ENCODE measurements at places on chromosomes 2 and 18.

DNA sequence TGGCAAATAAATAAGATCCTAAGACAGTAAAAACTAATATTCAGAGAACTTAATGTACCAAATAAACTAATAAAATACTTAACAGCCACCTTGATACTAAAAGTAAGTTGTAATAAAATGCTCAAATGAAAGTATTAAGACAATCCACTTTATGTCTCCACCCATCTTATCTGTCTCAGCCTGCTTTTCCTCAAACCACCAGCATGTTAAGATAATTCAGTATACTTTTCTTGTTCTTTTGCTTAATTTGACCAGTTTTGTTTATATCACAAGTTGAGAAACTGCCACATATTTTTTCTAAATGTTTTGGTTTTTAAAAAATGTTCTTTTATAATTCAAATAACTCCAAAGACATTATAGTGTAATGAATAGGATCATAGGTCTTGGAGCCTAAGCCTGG is 142.0 kb downstream of the MBD5 start:
- no peak for DNase-seq

GRCh38 chr2:172821370-172822338 is 86.0 kb downstream of the RAPGEF4 start:
- no peak for DNase-seq

- peak; percentile 59 for DNase-seq
These were observed 175.1 kb downstream of the GALNT1 start for GRCh38 chr18:35756506-35757117.

GRCh38 chr2:34808426-34808825 is 1209.3 kb upstream of the FAM98A start:
- DNase-seq = no peak

- DNase-seq = no peak
These were observed 33.3 kb downstream of the NPAS2 start for GRCh38 chr2:100852999-100853908.

DNA sequence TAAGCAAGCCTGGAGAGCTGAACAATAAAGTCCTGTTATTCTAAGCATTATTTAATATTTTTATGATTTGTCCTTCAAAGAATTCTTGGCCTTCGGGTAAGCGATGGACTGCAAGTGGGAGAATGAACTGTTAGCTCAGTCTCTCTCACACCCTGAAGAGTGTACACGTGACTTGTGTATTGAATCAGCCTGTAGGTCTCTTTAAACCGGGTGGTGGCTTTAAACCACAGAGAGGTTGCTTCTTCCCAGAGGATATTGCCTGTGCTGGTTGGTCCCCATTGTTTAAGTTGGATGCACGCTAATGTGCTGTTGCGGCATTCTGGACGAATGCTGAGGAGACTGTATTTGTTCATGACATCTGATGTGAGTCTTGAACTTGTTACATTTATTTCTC is 183.3 kb downstream of the LTBP1 start:
- DNase-seq = no peak

DNA sequence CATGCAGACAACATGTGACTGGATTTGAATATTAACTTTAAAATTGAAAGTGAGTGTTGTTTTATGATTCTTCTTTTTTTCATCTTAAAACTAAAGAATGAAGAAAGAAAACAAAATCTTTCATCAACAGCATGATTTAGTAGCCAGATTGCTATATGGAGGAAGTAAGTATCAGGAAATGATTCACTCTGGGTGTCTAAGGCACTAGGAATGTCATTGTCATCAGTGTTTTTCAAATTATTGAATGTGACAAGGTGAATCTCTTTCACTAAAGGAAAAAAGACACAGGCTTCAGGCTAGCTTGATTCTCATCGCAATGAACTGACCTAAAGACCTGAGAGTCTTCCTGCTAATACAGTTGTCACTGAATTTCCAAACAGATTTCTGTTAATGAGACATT is 430.1 kb downstream of the FBXO15 start:
- DNase-seq = no peak

DNA sequence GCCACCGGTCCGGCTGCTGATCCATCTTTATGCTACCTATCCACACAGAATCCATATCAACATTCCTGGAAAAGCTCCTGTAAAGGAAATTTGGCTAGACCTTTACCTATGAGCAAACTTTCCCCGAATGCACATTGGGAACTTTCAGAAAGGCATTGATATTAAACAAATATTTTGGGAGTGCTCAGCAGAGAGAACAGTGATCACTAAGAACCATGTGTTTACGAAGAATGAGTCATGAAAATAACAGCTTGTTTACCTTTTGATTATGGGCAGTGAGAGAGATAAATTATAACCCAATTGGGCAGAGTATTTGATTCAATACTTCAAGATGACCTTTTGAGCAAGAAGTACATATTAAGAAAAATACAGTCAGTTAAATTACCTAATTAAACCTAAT is 189.7 kb upstream of the CDH2 start:
- no peak for DNase-seq

DNA sequence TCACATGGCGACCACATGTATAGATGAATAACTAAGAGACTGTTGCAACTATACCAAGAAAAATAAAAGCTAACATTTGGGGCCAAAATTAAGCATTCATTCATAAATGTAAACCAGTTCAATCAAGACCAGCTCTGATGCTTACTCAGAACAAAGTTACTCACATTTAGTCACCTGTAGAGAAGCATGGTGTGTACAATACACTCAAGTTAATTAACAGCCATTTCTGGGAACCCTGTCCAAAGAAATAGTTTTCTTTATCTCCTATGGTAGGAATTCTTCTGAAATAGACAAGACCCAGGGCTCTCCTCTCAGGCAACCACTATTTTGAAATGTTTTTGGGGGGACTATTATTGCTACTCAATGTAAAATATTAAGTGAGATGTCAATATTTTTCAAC is 1.6 kb downstream of the SCN3A start:
- DNase-seq = no peak

DNA sequence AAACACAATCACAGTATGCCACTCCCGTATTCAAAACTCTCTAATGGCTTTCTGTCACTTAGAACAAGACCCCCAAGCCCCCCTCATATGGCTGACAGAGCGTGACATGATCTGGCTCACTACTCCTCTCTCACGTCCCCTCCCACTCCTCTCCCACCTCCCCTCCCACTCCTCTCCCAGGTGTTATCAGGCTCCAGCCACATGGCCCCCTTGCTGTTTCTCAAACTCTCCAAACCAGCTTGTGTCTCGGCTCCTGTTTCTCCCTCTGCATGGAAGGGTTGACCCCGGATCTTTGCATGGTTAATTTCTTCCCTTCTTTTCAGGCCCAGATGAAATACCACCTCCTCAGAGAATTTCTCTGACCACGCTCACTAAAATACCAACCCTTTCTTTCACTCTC is 180.8 kb downstream of the SLC8A1 start:
- DNase-seq = no peak

- DNase-seq = no peak
These were observed 18.2 kb downstream of the ACSL3 start for GRCh38 chr2:222878877-222879603.

- DNase-seq = no peak
These were observed 2.2 kb downstream of the LOXL3 start for GRCh38 chr2:74551530-74551929.

DNA sequence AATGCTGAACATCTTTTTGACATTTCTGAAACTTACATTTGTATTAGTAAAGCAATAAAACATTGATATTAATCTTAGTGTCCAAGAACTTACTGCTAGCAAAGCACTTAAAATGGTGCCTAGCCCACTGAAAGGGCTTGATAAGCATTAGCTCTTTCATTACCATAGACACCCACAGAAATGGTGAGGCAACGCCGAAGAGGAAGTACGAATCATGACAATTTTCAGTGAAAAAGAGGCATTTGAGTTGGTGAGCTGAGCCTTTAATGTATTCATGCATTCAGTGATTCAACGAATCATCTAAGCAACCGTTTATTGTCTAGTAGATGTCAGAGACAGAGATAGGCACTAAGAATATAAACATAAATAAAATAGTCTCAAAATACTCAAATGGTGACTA is 101.1 kb downstream of the PIGN start:
- DNase-seq = no peak

DNA sequence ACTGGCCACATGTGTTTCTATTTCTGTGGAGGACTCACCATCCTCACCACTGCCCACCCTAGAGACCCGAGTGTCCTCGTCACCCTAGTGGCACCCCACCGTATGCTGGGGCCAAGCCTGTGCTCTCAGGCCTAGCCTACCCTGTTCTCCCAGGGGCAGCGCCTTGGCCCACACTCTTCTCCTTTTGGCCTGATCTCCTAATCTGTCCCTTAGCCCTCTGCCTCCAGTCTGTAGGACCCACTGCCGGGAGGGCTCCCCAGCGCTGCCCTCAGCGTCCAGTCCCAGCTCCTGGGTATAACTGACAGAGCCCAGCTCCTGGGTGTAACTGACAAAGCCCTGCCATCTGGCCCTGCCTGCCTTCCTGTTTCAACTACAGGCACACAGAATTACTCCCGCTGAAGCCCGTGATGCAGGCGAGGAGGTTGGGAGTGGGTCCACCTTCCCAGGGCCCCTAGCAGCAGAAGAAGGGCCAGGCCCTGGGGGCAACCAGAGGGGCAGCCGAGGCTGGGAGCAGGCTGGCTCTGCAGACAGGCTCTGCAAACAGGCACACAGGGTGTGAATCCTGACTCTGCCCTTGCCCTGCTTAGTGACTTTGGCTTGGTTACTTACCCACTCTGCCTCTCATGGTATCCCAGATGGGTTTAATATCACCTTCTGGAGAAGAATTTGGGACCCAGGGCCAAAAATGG is 25.6 kb upstream of the PTMA start:
- DNase-seq = no peak

DNA sequence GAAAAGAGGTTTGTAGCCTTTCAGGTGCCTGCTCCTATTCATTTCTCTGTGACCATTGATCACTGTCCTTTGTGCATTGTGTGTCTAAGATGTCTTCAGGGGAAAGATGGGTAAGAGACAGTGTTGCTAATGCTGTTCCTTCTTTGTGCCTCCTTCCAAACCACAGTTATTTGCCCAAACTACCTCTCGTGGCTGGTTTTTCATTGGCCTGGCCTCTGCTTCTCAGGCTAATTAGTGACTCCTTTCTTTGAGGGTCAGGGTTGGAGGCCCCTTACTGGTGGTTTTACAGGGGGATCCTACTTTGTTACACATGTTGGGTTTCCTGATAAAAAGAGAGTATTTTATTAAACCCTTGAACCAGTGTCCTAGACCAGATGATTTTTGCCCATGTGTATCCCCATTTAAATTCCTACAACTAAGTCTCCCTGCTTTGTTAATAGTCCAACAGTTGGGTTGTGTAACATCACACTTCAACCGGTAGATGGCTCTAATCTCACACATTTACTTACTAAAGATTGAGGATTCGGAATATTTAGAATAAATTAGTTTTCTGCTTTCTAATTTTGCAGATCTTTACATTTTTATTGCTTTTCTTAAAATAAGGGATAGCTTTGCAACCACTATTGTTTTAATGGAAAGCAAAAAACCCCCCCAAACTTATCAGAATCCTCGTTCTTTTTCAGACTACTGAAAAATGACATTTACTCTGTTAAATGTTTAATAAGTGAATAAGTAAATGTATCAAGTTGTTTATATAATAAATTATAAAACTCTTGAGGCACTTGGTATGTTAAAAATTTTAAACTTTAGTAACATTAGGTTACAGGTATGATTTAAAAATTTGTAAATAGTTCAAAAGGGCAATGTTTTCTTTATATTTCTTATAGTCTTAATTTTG is 2.4 kb downstream of the MARS2 start:
- no peak for DNase-seq

DNA sequence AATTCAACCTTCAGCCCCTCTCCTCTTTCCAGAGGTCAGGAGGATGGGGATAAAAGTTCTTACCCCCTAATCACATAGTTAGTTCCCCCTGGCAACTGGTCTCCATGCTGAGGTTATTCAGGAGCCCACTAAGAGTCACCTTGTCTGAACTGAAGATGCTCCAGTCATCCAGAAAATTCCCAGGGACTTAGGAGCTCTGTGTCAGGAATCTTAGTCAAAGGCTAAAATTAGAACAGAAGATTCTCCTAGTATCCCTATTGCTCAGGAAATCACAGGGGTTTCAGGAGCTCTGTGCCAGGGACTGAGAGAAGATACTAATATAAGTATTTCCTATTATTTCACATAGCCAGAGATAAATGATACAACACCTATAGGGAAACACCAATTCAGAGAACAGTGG is 37.3 kb upstream of the LONRF2 start:
- DNase-seq = no peak

GRCh38 chr2:178924817-178925216 is 117.6 kb upstream of the TTN start:
- no peak for DNase-seq

DNA sequence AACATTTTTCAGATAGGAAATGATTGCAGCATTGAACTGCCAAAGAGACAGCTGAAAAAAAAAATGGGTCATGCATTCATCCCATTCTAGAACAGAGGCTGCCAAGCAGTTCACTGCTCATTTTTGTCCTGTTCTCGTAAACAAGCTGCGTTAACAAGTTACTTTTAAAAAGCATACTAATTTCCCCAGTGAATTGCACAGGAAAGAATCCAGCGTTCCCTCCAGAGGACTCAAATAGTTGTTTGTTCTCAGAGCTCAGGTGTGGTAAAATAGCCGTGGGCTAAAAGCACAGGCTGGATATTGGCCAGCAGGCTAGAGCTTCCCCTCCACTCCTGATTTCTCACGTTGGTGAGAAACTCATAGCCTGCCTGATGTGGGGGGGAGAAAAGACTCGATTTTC is 76.1 kb upstream of the AQP4 start:
- no peak for DNase-seq

DNA sequence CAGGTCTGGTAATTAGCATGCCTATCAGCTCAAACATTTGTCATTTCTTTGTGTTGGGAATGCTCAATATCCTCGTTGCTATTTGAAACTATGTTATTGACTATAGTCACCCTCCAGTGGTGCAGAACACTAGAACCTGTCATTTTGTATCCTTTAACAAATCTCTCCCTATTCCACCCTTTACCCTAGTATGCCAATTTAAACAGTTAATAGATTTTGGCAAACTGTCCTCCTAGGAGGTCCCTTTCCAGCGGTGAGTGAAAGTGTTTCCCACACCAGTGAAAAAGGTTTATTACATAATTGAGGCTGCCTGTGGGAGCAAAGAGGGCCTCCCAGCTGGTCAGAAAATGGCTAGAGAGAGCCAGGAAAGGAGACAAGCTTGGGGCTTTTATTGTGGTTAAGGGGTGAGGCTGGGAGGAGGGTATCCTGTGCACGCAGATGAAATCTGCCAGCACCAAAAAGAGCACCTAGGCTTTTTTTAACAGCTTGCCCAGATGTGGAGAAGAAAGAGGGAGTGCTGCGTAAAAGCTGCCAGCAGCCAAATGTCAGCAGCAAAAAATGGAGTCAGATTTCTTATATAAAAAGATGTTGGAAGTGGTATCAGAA is 1.8 kb upstream of the DRC1 start:
- peak; percentile 32 for DNase-seq

- DNase-seq = no peak
These were observed 147.0 kb downstream of the NEDD4L start for GRCh38 chr18:58190842-58191530.

DNA sequence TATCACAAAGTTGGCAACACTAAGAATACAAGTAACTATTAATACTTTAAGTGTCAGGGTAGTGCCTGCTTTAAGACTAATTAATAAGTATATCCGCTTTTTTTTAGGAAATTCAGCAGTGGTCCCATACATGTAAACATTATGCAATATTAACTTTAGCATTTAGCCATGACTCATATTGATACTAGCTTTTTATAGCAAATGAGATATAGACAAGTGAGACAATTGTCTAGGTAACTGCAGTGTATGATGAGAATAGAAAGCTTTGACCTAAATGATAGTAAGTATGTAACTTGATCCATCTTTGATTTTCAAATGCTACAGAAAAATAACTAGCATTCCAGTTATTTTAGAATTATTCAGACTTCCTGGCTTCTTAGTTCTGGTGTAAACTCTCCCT is 27.4 kb upstream of the VRK2 start:
- DNase-seq = no peak

GRCh38 chr2:108447947-108448677 is 894 bp upstream of the GCC2 start:
- no peak for DNase-seq

Measured in NCI-H1092 (cell line).